Activated CD8-positive, alpha-beta T cell treated with anti-CD3 and anti-CD28 coated beads for 36 hours (primary cell): ENCODE measurements at places on chromosomes 11 and 22.

DNA sequence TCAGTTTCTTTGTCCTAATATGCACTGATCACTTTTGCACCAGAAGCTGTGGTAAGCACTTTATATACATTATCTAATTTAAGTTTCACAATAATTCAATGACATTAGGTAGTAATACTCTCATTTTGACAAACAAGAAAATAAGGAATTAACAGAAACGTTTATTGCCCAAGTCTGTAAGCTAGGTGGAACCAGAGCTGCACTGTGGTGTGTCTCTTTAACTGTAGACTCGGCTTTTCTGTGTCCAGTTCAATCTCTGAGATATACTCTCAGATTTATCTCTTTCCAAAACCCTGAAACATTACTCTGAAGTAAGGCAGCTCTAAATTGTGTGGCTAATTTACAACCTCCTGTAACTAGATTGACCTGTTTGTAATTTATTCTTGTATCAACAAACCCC, 101.1 kb downstream of the MUC15 start:
- no peak for DNase-seq

DNA sequence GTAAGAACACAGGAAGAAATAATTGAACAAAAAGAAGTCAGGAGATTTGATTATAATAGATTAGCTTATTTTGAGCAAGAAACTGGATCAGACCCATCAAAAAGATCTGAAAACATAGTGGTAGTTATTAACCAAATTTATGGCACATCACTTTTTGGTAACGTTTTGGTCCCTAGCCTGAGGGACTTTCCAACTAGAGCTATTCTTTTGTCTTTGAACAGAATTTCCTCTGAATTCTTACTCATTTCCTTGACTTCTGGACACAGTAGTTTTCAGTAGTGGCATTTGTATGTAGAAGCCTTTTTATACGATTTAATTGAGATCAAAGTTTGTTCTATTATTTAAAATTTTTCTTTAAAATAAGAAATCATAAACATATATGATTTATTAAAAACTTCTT, 96.5 kb upstream of the PDGFD start:
- no peak for DNase-seq

GRCh38 chr11:75344761-75345454, 6.6 kb downstream of the ARRB1 start:
- DNase-seq = no peak

GRCh38 chr22:46121079-46121478, 29.2 kb upstream of the PPARA start:
- no peak for DNase-seq

DNA sequence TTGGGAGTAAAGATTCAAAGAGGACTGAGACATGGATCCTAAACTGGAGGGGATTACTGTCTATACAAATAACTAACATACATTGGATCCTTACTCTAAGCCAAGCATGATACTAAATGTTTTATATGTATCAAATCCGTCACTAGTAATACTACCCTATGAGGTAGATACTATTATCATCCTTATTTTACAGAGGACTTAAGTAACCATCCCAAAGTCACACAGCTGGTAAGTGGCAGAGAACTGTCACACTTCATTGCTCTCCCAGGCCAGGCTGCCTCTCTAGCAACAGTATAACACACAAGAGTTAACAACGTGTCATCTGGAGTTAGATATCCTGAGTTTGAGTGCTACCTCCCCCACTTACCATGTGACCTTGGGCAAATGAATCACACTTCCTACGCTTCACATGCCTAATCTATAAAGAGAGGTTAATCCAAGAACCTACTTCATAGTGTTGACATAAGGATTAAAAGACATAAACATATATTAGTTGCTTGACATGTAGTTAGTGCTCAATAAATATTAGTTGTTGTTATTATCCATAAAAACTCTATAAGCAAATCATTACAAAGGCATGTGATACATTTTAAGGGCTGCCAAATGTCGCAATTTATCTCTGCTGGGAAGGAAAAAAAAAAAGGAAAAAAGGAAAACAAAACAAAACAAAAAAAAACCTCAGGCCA, 33.8 kb upstream of the SPON1 start:
- peak; percentile 16 for DNase-seq

DNA sequence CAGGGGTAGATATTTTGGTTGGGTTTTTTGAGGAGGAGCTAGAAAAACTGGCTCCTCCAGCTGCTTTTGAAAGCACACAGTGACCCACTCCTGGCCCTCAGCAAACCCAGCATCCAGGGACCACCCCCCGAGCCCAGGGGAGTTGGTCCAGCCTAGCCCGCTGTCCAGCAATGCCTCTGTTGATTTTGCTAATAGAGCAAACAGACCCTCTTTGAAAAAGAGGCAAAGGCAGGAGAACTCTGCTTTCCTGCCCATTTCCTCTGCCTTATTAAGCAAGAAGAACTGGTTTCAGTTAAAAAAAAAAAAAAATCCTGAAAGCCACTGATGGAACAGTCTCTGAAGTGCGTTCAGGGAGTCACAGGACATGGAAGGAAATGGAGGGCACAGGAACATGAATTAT, 25.3 kb downstream of the ABTB2 start:
- DNase-seq = no peak

GRCh38 chr22:24580276-24580675, 12.6 kb downstream of the LRRC75B start:
- DNase-seq = no peak
